ENCODE measurements at places on chromosomes 4 and X. TPM values are rescaled to one million over a fixed set of nuclear protein-coding genes. Genes with fewer than 3 reads are reported as not detected.
A peak's percentile ranks its signal among the peaks of the same experiment; 100 is the strongest.

- DNase-seq: no peak
Observed at GRCh38 chr4:25123236-25123635, 37.0 kb downstream of the SEPSECS start.

MAP7D3 gene
- total RNA-seq: 19.2 TPM

DNA sequence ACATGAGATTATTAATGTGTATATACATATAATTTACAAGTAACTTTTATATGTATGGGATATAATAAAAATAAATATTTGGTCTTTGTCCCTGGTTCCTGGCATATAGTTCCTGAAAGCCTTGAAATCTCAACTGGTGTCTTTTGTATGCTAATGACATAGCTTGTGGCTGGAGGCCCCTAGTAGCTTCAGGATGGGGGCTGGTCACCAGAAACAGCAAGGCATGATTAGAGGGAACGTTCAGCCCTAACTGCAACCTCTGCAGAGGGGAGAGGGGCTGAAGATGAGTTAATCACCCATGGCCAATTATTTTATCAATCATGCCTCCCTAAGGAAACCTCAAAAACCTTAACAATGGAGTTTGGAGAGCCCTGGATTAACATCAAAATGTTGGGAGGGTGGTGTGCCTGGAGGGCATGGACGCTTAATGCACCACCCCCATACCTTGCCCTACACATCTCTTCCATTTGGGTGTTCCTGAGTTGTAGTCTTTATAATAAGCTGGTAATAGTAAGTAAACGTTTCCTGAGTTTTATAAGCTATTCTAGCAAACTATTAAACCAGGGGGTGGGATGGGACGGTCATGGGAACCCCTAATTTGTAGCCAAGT lies 21.3 kb downstream of the PIN4 start:
- no peak for DNase-seq

GRCh38 chrX:11329021-11329420 lies 35.8 kb downstream of the AMELX start:
- peak; percentile 10 for DNase-seq

DNA sequence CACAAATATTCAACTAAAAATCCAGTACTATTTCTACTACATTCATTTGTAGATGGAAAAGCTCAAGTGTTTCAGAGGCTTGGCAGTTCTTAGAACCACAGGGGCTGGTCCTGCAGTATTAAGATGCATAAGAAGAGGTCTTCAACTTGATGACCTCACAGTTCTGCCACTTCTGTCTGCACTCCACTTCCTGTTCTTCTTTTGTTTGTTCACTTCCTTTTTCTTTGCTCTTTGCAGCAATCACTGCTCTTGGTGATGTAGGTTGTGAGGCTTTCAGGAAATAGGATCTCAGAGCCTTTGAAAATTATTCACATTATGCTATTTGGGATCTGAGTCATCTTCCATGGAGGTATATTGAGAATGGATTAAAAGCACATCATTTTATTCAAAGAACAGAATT lies 602.0 kb upstream of the CPEB2 start:
- no peak for DNase-seq

DNA sequence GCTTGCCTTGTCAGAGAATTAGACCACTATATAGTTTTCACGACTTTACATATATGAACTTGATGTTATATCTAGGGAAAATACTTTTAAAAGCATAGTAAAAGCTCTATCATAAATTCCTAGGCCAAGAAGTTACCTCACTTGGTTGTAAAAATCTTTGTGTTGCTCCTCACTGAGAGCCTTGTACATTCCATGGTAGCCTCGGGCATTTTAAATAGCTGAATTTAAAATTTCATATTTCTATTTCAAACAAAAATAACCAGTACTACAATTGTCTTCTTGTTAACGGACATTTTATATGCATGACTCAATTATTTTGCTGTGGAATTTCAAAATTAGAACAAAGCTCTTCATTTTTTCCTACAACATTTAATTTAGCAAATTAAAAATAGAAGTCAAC lies 107.6 kb downstream of the MID1 start:
- no peak for DNase-seq

GLRB gene
- 32.4 TPM for total RNA-seq

MAGEA4 gene
- not detected for total RNA-seq

FANCB gene
- total RNA-seq: 3.8 TPM

DNA sequence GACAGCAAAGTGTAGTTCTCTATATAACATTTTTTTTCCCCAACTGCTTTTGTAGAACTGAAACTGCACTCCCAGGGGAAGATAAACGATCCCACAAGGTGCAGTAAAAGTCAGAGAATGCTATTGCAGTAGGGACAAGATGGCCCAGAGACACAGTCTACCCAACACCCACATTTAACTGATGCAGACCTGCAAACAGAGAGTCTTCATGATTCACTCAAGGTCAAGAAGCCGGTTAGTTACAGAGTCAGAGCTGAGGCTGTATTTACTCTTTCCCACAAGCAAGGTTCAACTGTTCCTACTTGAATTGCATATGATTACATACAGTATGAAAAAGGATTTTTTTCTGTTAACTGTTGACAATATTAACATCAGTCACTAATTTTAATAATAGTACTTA lies 654.6 kb downstream of the IL1RAPL1 start:
- DNase-seq: no peak

GRCh38 chr4:2255501-2256155 lies 6.3 kb downstream of the MXD4 start:
- DNase-seq: peak; percentile 93

DNA sequence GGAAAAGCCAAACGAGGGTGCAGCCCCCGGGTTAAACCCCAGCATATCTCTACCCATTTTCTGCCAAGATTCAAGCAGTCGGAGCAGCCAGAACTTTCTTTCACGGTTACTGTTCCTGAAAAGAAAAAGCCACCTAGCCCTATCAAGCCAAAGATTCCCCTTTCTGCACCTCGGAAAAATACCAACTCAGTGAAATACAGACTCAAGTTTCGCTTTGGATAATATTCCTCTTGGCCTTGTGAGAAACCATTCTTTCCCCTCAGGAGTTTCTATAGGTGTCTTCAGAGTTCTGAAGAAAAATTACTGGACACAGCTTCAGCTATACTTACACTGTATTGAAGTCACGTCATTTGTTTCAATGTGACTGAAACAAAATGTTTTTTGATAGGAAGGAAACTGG lies 20.0 kb downstream of the FGF5 start:
- DNase-seq: no peak

DNA sequence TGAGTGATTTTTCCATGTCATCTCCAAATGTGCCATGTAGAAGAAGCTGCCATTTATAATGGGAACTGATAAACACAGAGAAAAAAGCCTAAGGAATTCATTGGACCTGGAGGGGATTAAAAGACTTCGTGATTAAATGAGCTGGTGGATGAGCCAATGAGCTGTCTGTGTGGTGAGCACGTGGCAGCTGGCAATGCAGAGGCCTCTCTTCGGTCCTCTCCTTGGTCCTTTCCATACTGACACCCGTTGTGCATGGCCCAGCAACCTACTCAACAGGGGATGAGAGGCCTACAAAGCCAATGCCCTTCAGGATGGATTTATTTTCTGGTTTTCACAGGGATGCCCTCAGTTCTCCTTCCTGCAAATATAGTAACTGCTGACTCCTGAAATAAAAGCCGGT lies 87.7 kb upstream of the STS start:
- DNase-seq: no peak

DNA sequence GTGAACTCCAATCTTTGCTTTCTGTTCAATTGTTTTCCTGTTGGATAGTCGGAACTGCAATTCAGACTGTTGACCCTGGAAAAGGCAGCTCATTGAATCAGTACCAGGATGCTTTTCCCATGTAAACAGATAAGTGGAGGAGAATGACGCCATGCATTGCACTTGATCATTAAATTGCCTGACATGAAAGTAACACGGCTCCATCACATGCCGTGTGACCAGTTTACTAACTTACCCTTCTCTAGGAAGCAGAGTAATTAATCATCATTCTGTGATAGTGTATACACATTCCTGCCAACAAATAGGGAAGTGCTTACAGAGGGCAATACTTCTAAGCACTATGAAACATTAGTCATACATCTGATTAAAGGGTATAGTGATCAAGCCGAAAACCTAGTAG lies 101.4 kb downstream of the PPARGC1A start:
- no peak for DNase-seq

KLHL8 gene
- 12.7 TPM for total RNA-seq

- peak; percentile 82 for DNase-seq
Observed at GRCh38 chr4:17561195-17561909, 15.6 kb upstream of the LAP3 start.

PPBP gene
- 0.36 TPM for total RNA-seq

POU4F2 gene
- total RNA-seq: not detected

- DNase-seq: no peak
Observed at GRCh38 chr4:10354225-10354624, 103.0 kb downstream of the ZNF518B start.

PNMA5 gene
- total RNA-seq: not detected

SMR3B gene
- total RNA-seq: not detected

- DNase-seq: no peak
Observed at GRCh38 chr4:114607056-114607455, 8.4 kb downstream of the UGT8 start.

NLRP2B gene
- not detected for total RNA-seq

DNA sequence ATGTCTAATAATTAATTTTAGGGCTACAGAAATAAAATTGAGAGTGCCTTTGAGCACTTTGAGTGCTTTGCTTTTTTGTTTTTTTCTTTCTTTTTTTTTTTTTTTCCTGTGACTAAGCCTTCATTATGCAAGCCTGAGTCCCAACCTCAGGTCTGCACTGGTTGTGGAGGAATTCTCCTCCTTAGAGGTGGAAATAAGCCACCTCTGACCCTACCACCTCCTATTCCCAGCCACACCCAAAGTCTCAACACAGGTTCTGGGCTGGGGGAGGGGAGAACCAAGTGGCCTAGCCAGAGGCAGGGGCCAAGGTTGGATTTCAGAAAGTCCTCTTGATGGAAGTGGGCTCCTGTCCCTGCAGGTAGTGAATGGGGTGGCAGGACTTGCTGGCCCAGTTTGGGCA lies 180.2 kb downstream of the ARAP2 start:
- DNase-seq: no peak

XAGE1A gene
- total RNA-seq: not detected

DNA sequence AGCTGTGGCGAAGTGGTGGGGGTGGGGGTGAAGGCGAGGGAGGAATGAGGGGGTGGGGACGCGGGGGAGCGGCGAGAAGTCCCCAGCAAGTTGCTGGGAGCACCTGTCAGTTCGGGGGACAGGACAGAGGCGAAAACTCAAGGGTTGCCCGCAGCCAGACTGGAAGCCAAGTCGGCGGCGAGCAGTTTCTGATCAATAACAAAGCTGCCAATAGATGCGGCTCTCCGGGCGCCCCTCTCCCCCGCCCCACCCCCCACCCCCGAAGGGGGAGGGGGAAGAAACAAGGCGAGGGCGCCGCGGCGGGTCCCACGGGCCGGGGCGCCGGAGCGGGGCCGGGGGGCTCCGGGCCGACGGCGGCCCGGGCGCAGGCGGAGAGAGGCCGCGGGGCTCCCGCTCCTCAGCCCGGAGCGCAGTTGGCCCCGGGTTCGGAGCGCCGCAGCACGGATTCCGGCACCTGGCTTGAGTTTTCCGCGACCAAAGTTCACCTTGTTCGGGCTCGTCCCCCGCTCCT lies 379 bp downstream of the PDGFC start:
- DNase-seq: peak; percentile 80

DNA sequence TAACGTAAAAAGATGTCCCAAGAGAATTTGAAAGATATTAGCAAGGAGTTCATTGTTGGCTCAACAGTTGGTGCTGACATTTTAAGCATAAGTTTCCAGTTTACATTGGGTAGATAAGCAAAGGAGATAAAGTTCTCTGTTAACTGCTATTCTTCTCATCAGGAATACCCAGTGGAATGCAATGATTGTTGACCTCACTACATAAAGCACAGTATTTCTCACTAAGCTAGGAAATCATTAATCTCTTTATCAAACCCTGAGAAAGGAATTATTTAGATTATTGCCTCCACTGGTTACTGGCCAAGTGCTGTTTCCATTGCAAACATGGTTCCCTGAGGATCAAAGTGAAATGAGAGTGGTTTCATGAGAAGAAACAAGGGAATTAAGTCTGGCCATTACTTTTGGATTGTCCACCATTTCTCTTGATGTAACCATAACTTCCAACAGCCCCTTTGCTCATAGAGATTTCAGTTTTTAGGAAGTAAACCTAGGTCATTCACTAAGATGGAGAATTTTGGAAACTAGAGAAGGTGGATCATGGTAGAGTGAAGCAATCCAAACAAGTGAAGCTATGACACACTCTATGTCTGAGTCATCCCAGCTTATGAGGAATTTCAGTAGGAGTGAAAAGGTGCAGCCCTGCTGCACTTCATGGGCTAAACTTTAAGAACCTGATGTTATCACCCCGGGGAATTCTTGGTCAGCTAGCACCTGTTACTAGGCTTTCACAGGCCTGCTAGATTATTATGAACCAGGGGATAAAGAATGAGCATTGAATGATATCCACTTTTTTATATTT lies 163.4 kb downstream of the AREG start:
- DNase-seq: peak; percentile 10

PPEF2 gene
- not detected for total RNA-seq

SH3D19 gene
- 86.0 TPM for total RNA-seq

DNA sequence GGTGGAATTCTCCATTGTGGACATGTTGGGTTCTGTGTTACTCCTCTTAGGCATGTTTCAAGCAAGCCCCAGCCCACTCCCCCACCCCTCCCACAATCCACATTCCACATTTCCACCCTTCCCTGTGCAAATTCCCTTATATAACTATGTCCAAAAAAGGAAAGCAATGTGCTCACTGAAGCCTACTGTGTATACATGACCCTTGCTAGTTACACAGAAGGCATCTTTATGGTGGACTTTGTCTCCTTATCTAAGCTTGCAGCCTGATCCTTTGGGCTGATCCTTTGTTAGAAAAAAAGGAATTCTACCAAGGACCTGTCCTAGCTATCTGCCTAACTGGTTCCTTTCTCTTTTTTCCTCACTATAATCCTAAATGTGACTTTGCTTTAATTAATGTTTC lies 796.8 kb downstream of the NLGN4X start:
- DNase-seq: no peak

- DNase-seq: no peak
Observed at GRCh38 chrX:65866773-65867172, 173.1 kb downstream of the VSIG4 start.

DNA sequence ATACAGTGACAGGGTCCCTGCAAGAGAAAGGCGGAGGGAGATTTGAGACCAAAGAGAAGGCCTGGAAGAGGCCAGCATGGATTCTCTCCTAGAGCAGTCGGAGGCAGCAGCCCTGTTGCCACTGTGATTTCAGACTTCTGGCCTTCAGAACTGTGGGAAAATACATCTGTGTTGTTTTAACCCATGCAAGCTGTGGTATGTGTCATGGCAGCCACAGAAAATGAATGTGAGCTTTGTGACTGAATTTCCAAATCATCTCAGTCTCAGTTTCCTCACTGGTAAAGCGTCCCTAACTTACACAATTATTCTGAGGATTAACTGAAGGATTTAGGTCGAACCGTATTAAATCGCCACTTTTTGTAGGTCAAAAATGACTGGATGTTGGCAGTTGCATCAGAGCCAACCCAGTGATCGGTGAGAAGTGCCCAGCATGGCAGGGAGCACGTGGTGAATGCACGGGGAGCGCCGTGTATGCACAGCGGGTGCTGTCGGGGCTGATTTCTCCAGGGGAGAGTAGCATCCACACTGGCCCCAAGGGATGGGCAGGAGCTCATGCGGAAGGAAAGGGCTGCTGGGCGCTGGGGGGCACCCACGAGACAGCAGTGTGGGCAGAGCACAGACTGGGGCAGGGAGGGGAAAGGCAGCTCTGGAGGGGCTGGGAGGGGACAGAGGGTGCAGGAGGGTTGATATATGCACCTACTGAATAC lies 23.8 kb upstream of the NSG1 start:
- no peak for DNase-seq
